SK-N-SH (cell line): ENCODE measurements at places on chromosomes 4 and X.

DNA sequence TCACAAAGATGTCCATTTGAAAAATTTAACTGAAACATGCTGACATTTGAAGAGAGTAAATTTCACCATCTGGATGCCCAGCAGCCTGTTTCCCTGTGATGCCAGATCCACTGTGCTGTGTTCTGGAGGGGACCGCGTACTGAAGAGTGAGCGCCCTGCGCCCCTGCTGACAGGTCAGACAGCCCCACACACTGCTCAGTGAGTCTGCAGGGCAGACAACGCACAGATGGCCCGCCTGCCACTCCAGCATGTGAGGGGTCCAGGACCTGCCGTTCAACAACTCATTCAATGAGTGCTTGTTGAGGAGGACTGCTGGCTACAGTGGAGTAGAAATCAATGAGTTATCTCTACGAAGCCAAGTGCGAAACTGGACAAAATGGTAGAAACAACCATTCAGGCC, 49.2 kb downstream of the FGFRL1 start:
- no peak for DNase-seq

DNA sequence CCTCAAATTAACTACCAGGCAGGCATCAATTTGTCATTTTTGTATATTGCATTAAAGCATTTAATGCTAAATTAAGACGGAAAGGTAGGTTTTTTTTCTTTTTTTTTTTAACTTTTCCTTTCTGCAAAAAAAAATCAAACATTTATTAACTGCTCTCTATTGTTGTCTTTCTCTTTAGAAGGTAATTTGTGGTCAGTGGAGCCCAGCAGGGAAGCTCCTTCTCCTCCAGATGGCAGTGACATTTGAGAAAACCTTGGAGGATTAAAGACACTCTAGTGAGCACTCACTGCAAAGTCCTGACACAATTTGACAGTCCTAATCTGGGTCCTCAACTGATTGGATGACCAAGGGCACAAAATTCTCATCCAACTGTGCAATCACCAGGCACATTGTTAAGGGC, 102.4 kb downstream of the SLIT2 start:
- no peak for DNase-seq

GRCh38 chr4:120481756-120482155, 415.1 kb upstream of the MAD2L1 start:
- no peak for DNase-seq

GRCh38 chr4:3787489-3788365, 21.5 kb downstream of the ADRA2C start:
- no peak for DNase-seq

GRCh38 chr4:86101841-86102240, 258.0 kb downstream of the MAPK10 start:
- DNase-seq = no peak
